ENCODE measurements at places on chromosomes 11 and 22. TPM values are rescaled to one million over a fixed set of nuclear protein-coding genes. Genes with fewer than 3 reads are reported as not detected.

DNA sequence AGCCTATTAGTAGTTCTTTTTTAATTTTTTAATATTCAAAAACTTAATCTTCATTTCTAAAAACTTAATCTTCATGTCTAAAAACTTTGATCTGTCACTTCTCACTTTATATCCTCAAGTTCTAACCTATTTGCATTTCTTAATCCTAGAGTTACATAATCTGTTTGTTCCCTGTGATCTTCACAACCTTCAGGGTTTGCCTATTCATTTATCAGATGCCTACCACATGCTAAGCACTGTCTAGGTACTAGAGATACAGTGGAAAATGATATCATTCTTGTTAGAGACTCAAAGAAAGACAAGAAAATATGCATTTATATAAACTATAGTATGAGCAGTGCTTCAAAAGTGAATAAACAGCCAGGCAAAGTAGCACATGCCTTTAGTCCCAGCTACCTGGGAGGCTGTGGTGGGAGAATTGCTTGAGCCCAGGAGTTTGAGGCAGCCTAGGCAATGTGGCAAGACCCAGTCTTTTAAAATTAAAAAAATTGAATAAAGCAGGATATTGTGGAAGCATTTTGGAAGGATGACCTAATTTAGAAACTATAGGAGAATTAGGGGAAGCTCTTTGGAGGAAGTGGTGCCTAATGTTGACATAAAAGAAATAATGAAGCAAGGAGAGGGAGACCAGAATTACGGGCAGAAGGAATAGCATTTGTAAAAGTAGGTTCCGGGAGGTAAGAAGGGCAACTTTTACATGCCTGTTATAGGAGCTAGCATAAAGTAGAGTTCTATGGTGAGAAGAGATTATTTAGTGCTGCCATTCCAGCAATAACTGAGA lies 54.4 kb upstream of the GRK2 start:
- no peak for DNase-seq

DNA sequence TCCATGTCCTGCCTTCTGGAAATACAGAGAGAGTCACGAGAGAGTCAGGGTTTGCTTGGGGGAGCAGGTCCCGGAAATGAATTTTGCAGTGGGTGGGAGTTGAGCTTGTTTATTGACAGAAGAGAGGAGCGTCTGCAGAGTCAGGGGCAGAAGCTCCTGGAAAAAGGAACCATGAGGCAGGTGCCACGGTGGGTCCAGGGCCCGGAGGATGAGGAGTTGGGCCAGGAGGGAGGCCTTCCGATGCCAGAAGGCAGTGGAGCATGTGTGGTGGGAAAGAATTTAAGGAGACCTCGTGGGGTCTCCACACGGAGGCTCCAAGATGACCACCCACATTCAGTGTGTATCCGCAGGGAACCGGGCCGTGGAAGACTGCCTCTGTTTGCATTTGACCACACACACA lies 461.2 kb downstream of the BRD1 start:
- DNase-seq: no peak

DNA sequence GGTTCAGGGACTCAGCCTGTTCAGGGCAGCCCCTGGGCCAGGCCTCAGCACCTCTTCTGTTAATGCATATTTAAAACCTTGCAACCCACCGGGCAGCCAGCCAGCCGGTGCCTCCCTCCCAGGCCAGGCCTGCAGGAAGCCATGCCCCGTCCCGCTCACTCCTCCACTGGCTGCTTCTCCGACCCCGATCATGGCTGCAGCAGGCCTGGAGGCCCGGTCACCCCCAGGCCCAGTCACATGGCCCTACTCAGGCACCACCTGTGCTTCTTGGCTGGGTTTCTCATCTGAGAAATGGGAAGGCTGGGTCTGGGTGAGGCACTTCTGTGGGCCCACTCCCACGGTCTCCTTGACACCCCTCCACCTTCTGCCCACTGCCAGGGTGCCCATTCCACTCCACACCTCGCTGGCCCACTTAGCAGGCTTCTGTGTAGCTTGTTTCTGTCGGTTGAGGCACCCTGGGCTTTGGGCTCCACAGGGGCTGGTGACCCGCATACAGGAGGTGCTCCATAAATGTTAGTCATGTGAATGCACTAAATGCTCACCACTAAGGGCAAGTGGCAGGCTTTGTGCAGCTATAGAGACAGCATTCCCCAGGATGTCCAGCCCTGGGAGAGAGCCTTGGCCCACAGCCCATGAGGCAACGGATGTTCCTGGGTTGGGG lies 11.4 kb downstream of the RTN4R start:
- no peak for DNase-seq

- DNase-seq: no peak
Measured at GRCh38 chr11:62020661-62021060, 53.2 kb upstream of the FTH1 start.

The ANKK1 gene
- total RNA-seq: 0.90 TPM

The MS4A12 gene
- total RNA-seq: not detected

The TSGA10IP gene
- total RNA-seq: not detected

The TMEM191C gene
- 2.2 TPM for total RNA-seq

The HEPN1 gene
- total RNA-seq: not detected

The PTPRJ gene
- 59.4 TPM for total RNA-seq

The RIMBP3C gene
- not detected for total RNA-seq
